ENCODE measurements at places on chromosomes 13 and 19.
A peak's percentile ranks its signal among the peaks of the same experiment; 100 is the strongest.

DNA sequence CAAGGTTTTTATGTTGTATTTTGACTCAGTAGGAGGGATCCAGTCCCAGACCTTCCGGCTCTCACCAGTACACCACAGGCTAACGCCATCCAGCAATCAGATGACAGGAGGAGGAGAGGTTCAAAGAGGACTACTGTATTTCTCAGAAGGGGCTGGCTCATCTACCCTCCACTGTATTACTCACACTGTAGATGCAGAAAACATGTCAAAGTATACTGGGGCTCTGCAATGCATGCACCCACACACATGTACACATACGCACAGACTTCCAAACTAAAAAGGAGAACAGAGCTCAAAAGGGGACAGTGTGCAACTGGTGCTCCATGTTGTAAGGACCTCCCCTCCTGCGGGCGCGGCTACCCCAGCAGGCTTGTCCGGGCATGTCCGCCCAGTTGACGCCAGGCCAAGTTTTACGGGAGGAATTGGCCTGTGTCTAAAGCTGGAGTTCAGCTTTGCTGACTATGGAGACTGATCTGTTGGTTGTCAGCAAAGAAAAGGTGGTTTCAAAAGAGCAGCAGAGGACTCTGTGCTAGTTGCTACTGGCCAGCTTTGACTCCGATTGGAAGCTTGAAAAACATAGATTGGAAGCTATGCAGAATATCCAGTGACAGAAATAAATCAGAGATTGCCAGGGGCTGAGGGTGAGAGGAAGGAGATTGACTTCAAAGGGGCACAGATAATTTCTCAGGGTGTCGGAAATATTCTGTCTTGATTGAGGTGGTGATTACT is 314.2 kb downstream of the DLEU7 start:
- no peak for DNase-seq

DNA sequence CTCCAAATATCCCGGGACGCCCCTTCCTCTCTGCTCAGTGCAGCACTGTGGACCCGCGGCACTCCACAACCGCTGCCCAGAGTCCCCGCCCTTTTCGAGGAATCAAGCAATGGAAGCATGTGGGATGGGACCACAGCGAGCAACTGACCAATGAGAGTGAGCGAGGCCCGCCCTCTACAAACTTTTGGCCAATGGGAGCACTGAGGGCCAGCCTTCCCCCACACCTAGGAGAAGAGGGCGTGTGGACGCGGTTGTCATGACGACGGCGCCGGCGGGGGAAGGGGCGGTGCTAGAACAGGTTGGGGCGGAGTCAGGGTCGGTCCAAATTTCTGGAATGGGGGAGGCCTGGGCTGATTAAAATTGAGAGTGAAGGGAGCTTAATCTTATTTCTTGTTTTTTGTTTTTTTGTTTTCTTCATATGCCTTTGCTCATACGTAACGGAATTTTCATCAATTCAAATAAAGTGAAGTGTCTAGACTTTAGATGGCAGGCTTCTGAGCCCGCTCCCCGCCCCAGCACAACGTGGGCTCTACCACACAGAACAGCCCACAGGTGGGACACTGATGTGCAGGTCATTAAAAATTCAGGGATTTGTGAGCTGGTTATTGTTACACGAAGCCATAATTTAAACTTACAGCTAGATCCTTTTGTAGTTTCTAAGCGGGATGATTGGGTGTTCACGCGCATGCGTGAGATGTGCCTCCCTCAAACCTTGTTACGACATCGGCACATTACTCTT is at the start of gene DNAAF3:
Gene DNAAF3, minus strand, starts transcription at position 84 of the 739 bp plus-strand sequence. CDS start 200 bp downstream, outside the sequence.
- DNase-seq, result peak; percentile 48

DNA sequence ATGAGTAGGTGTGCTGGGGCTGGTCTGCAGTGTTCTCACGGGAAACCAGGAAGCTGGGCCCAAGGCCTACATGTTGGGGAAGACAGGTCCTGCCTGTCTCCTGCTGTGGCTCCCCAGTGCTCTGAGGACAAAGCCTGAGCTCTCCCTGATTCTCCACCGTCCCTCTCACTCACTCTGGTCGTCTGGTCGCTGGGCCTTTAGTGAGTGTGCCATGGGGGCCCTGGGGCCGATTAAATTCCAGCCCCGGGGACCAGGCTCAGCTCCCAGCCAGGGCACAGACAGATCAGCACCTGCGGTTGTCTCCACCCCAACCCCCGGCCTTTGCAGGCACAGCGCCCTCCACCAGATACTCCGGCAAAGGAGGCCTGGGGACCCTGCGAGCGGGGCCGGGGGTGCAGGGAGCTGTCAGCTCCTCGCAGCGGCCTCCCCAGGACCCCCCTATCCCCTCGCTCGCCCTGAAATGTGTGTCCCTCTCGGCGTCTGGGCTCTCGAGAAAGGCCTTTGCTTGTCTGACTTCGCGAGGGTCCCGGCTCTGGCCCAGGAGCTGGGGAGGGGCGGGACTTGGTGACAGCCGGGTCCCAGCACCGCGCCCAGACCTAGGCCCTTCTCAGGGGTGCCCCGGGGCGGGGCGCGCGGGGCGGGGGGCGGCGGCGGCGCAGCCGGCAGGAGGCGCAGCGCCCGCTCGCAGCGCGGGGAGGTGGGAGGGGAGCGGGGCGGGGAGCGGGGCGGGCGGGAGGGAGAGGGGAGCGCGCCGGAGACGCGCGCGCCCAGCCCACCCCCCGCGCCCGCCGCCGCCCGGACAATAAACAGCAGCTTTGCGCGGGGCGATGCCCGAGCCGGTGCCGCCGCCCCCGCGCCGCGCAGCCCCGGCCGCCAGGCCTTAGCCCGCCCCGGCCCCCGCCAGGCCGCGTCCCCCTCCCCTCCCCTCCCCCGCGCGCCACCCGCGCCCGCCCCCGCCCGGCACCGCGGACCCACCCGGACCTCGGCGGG is at the start of gene PALM:
Gene PALM, plus strand, starts transcription at position 782 of the 990 bp plus-strand sequence. CDS start 212 bp downstream, outside the sequence.
- no peak for DNase-seq

DNA sequence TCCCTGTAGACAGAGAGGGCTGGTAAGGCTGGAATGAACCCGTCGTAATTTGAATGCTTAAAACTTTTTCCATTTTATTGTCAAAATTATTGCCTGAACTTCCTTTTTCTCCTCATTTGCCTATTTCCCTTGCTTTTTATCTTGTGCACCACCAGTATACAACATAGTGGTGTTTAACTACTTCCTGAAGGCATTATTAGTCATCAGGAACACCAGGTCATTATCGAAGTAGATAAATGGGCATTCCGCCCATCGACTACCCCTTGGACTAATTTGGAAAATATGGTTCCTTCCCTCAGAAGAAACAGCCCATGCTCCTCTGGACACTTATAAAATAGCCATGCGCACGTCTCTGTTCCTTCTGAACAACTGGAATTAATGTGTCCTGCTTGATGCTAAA is 232.1 kb downstream of the TM9SF2 start:
- no peak for DNase-seq

DNA sequence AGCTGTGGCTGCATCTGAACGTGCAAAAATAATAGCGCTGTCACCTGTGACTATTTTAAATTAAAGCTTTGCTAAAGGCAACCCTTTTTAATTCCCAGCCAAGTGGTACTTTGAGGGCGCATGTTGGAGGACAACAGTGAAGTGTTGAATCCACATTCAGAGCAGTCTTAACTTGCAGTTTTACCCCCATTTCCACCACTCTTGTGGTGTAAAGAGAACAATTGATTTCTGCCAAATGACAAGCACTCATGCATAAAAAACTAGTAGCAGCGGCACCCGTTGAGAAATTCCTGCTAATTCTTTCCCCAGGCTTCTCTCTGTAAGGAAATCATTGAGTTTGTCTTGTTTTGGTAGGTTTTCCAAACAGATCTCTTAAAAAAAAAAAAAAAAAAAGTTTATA is 1033.3 kb downstream of the EFNB2 start:
- no peak for DNase-seq

DNA sequence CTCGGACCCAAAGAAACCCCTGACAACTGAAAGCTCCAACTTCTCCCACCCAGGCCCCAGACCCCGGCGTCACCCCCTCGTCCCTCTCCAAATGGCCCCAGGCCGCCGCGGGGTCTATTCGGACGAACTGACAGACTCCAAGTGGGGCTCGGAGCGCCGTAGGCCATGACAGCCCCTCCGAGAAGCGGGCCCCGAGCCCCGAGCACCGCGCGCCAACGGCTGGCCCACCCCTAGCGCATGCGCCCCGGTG is 360 bp downstream of the DDX39A start:
- DNase-seq, result no peak

- no peak for DNase-seq
Observed at GRCh38 chr13:30639671-30640070, 22.0 kb downstream of the USPL1 start.

GRCh38 chr19:7746903-7747884 is at the start of gene CD209:
CD209 (minus strand) TSS chr19:7747534; CDS start chr19:7747511, 23 bp downstream.
- DNase-seq, result no peak

DNA sequence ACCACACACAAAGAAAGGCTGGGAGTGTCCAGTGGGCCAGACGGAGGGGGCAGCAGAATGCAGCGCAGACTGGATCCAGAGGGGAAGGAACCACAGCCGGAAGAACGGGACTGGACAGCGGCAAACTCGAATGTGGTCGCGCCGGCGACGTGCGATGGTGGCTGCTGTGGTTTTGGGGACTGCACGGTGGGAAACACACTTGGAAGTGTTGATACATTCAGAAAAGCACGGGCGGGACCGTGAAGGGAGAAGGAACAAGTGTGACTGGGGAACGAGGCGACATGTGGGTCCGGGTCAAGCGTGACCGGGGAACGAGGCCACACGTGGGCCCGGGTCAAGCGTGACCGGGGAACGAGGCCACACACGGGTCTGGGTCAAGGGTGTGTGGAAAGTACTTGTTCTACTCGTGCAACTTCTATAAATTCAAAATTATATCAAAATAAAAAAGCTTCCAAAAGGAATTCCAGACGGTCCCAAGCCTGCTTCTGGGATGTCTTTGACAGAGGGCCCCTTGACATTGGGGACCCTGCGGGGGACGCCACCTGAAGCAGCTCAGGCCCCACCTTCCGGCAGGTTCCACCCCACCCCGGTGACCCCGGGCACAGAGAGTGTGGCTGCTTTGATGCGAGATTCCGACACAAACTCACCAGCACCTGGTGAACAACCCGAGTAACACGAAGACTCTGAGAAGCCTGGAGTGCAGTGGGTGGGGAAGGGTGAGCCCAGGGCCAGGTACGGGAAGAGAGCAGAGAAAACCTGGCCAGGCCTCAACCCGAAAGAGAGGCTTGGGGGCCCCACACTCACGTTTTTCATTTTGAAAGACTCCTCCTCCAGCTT is 25.1 kb upstream of the C13orf46 start:
- no peak for DNase-seq

DNA sequence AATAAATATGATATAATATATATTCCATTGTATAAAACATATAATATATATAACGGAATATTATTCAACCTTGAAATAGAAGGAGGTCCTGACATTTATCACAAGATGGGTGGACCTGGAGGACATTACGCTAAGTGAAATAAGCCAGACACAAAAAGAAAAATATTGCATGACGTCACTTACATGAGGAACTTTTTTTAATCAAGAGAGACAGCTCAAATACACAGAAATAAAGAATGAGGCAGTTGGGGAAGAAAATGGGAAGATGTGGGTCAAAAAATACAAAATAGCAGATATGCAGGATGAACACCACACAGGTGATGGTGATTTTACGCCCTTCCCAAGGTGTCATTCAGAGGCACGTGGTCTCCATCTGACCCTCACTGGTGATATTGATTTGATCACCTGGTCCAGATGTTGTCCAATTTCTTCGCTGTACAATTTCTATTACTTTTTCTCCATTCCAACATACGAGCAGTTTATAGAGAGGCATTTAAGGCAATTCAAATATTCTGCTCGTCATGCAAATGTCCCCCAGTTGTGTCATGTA is 513 bp upstream of the ZNF317 start:
- DNase-seq, result no peak

All from stimulated activated CD4-positive, alpha-beta T cell treated with anti-CD3 and anti-CD28 coated beads, Interleukin-1b, Interleukin-23, amount 100 ng/mL, for 4 hours (primary cell).